ENCODE measurements at places on chromosomes 2 and 18.

DNA sequence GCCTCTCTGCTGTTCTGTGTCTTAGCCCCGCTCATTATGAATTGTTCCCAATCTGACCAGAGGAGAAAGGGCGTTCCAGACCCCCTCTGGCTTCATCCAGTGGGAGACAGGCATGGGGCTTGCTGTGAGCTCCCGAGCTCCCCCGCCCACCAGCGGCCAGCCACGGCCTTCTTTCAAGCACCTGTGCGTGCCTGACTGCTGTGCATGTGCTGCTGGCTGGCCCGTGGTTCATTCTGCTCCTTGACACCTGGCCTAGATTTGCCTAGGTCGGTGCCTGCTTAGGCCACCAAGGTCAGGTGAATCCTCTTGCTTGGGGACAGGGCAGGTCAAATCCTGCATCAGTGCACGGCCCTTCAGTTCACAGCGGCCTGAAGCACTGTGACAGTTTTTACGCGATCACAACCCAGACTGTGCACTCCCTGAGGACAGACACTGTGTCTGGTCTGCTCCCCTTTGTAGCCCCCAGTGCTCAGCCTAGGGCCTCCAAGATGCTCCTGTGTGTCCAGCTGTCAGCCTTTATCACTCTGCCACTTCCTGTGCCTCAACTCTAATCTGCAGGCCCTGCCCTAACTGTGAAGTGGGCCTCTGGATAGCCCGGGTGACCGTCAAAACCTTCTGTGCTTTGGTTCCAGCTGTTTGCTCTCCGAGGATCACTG lies 3.6 kb upstream of the LPIN1 start:
- no peak for DNase-seq

- DNase-seq: peak; percentile 78
These were observed 90.2 kb upstream of the SCG2 start for GRCh38 chr2:223692191-223692947.

GRCh38 chr2:174176898-174177297 lies 71.4 kb downstream of the OLA1 start:
- no peak for DNase-seq

GRCh38 chr2:190809876-190810525 lies 70.6 kb upstream of the GLS start:
- no peak for DNase-seq

DNA sequence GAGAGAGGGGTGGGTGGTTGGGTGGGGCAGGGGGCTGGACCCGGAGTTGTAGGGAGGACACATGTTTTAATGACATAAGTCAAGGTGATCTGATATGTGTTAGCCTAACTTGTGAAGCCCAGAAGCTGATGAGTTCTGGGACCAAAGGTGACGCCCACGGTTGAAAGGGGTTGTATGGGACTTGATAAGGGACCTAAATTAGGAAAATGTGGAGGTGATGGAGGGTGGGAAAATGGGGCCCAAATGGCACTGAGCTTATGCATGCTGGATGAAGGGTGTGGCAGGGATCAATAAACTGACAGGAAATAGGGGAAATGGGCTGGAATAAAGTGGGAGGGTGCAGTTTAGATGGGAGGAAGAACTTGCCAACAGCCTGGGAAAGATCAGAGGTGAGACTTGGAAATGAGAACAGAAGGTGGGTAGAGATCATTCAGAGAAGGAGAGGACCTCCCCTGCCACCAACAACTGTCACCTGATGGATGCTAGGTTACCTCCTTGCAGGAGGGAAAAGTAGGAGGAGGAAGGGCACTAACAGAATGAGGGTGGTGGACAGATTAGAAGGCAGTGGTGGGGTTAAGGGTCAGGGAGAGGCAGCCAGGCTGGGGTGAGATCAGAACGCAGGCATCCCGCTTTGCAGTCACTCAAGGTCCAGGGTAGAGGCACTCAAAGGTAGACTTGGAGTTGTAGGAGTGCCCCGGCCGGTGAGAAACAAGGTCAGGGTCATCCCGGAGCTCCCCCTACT lies 15.3 kb downstream of the WNT10A start:
- DNase-seq: no peak

DNA sequence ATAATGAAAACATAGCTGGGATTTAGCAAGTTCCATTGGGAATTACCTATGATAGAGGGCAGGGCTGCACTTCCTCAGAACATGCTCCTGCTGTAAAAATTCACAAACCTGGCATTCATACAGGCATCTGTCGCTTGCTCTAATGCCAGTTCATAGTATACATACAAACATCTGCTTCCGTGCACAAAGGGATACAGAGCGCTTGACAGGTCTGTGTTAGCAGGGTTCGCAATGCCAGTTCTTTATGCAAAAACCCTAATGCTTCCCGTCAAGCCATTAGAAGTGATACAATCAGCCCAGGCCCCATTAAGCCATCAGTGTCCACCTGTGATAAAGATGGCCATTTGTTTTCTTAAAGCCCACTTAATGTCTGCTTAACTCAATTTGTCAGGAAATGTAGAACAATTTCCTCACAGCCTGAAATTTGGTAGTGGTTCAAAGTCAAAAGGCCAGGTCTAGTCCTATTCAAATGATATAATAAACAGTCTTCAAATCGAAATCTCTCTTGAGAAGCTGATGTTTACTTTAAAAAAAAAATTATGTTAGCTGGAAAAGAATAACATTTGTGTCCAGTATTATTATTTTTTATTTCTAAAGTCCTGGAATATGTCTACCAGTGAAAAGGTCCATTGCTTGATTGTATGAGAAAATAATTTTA lies 556.3 kb downstream of the ARHGAP15 start:
- no peak for DNase-seq

DNA sequence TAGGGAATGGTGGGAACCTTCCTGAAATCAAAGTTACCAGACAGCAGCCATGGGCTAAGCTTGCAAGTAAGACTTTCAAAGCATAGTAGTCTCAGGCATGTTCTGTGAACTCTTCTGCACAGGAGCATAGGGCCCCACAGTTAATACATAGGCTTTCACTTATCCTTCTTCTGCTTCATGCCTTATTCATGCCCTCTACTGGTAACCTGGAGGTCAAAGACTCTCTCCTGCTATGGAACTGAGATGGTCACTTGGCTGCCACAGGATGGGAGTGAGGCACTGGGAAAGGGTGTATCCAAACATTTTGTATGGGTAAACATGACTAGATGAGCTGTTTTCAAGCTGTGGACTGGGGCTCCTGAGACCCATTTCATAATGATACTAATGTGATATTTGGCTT lies 49.1 kb upstream of the ZNF638 start:
- DNase-seq: no peak

GRCh38 chr2:168690381-168690885 lies 112.0 kb upstream of the NOSTRIN start:
- no peak for DNase-seq

GRCh38 chr2:237096201-237096600 lies 10.5 kb downstream of the COPS8 start:
- DNase-seq: peak; percentile 81

DNA sequence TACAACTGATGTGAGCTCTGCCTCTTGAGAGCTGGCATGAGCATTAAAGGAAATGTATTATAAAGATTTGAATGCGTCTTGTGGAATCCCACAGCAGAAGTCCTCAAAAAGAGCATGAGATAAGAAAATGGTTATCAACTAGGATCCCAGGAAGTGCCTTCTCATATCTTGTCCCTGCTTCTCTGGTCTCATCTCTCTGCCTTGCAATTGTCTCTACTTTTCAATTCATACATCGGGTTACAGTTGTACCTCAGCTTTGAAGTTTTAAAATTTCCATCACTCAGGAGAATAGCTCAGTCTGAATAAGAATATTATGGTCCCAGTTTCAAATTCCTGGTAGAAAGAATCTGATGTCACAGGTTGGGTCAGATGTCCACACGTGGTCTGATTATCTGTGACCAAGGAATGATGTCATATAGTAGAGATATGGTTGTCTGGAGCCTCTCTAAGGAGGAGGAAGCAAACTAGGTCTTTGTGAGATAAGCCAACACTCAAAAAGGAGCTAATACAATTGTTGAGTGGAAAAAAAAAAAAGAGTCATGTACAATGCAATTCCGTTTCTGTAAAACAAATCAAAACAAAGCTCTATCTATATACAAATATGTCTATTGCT lies 21.7 kb upstream of the CCDC88A start:
- DNase-seq: no peak

DNA sequence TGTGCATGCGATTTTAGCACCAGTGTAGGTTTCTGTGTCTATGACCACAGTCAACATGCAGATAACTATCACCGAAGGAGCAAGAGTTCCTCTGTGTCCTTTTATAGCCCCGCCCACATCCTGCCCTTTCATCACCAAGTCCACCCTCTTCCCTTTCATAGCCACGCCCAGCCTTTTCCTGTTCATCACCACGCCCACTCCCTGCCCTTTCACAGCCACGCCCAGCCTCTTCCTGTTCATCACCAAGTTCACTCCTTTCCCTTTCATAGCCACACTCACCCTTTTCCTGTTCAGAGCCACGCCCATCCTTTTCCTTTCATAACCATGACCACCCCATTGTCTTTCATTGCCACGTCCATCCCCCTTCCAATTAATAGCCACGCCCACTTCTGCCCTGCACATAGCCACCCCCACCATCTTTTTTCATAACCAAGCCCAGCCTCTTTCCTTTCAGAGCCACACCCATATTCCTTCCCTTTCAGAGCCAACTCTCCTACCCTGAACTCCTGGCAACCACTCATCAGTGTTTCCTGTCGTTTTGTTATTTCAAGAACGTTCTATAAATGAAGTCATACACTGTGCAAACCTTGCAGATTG lies 273.9 kb downstream of the MYT1L start:
- DNase-seq: peak; percentile 55

DNA sequence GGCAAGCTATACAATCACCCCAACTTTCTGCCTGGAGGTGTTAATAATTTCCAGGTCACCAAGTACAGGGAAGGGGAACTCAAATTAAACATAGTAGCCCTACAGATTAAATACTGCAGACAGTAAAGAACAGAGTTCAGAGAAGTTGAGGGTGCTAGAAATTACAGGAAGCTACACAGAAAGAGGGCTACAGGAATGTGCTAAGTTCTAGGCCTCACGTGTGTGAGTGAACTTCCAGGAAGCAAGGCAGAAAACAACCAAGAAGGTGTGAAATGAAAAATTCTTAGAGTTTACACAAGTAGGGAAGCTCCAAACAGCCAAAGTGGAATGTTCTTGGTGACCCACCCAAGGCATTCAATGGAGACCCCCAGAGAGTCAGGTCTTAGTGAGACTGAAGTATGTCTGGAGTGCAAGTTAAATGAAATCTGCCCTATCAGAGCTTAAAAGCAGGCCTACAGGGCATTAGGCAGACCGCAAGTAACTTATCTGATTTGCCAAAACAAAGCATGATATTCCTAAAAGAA lies 58.1 kb upstream of the RNU4ATAC start:
- no peak for DNase-seq

DNA sequence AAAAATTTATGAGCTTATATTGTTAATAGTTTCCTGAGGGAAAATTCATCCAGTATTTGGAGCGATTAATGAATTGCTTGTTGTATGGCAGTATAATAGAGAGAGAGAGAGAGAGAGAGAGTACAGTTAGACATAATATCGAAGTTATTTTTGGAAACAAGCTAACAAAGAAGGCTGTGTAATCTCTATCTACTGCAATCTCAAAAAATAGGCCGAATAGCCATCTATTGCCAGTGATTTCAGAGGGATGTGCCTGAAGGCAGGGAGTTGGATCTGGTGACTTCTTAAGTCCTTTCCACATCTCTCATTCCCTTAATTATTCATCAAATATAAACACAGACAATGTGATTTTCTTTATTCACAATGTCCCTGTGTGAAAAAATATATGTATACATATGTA lies 433.1 kb upstream of the RAB12 start:
- DNase-seq: peak; percentile 7

DNA sequence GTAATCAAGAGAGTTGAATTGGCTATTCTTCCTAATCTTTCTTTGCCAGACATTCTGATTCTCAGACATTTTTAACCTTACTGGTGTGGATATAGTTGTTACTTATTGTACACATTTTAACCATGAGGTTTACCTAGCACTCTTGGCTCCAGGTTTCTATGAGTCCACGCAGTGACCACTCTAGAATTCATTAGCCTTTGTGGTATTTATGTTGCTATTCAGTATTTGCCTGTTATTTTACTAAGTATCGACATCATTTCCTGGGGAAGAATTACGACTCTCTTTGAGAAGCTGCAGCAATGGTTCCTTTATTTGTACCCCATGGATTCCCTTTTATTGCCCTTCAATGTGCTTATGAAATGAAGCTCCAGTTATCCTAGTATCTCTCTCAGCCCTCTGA lies 120.7 kb downstream of the RDH14 start:
- no peak for DNase-seq

DNA sequence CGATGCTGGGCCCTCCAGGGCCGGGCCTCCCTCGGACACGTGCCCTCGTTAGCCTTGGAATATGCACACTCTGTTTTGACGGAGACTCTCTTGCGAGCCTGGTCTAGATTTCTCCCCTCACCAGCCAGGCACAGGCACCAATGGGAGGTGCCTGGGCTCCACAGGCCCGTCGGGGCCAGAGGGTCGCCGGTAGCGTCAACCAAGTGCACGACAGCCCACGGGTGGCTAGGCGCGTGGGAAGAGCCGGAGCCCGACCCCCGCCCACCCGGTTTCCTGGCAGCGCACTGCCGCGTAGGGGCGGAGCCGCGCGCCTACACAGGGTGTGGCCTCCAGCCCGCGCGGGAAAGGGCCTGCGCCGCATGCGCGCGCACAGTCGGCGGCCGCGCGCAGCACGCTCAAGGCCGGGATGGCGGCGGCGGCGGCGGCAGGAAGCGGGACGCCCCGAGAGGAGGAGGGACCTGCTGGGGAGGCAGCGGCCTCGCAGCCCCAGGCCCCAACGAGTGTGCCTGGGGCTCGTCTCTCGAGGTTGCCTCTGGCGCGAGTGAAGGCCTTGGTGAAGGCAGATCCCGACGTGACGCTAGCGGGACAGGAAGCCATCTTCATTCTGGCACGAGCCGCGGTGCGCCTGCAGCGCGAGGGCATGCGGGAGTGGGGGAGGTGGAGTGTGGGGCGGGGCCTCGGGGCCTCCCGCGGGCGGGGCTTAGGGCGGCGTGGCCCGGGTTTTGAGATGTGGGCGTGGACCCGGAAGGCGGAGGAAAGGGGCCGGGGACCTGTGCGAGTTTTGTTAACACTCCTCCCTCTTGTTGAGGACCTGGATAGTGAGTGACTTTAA lies at the start of gene POLE4:
POLE4 (plus strand) TSS at position 370 of the 832 bp plus-strand sequence; CDS start at position 407, 37 bp downstream.
- peak; percentile 88 for DNase-seq

All from fibroblast of pulmonary artery (primary cell).